ENCODE measurements at places on chromosomes 12 and 14. TPM values are rescaled to one million over a fixed set of nuclear protein-coding genes. Genes with fewer than 3 reads are reported as not detected.

- DNase-seq, result no peak
Observed at GRCh38 chr14:38224338-38224737, 16.6 kb downstream of the SSTR1 start.

- no peak for DNase-seq
Observed at GRCh38 chr12:3265406-3265805, 188.2 kb downstream of the TSPAN9 start.

DNA sequence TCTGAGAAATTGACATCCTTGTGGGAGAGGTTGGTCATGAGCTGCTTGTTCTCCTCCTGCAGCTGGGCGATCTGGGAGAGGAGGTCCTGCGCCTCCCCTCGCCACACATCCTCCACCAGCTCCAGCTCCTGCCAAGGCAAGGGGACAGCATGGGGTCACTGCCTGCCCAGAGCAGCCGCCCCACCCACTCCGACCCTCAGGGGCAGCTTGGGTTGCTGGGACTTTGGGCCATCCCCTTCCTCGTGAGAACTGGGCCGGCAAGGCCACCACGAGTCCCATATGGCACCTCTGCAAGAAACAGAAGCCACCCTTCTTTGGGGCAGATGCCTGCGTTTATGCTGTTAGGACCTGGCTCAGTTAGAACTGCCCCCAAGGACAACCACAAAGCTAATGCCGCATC is 10.0 kb downstream of the RILPL1 start:
- DNase-seq, result no peak

P2RX2 gene
- polyA plus RNA-seq, result 1.9 TPM

DNA sequence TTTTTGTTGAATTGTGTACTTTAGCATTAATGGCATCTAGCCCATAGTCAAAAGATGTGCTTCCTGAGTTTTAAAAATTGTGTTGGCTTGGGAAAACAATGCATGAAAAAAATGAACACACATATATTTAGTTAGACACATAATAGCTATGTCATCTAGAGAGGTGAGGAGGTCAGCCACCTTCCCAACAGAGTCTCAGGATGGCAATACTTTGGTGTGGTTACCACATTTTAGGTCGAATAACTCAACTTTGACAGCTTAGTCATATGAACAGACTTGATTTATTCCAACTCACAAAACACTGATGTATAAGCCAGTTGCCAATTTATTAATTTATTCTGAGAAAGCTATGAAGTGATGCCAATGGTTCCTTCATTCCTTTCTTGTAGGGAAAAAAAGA is 114.0 kb downstream of the ETNK1 start:
- no peak for DNase-seq

DNA sequence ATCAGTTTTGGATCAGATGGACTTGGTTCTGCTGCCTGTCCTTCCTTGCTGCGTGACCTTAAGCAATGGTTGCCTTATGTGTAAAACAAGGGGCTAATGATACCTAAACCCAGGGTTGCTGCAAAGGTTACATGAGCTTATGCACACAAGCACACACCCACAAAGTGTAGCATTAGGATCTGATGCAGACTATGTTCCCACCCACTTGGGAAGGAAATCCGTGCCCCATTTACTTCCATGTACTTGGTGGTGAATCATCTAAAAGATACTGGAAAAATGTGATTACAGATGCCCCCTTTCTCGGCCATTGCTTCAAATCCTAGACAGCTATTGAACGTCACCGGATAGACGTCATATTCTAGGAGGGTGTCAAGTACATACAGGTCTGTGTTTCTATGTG is 87.1 kb downstream of the PRKCH start:
- no peak for DNase-seq

GRCh38 chr14:61377749-61378148 is 56.4 kb downstream of the PRKCH start:
- DNase-seq, result no peak

FMNL3 gene
- 35.7 TPM for polyA plus RNA-seq

- no peak for DNase-seq
Observed at GRCh38 chr12:99381992-99382391, 265.6 kb upstream of the GARIN6 start.

GRCh38 chr12:49540229-49541139 is 1.7 kb downstream of the KCNH3 start:
- DNase-seq, result no peak

DNA sequence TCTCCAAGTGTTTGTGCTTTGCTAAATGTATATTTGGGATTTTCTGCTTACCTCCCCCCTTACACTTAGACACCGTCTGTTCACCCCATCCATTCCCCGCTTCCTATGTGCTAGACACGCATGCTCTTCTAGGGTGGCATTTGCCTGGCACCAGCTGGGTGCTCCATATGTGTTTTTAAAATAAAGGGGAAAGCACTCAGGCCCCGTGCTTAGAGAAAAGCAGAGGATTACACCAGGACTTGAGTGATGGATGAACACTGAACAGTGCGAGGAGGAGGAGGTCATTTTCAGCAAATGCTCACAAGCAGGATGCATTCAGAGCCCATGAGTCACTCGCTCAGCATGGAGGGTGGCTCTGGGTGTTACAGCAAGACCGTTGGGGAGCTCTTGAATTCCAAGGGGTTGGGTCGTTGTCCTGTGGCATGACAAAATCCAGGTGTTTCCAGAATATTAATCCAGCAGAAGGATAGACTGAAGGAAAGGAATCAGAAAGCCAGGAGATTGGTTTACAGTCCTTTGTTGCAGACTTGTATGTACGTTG is 2.9 kb upstream of the BDKRB1 start:
- DNase-seq, result no peak

- DNase-seq, result no peak
Observed at GRCh38 chr14:54138354-54139038, 181.9 kb upstream of the BMP4 start.

GRCh38 chr12:116551952-116552772 is 7.0 kb upstream of the MAP1LC3B2 start:
- no peak for DNase-seq

- no peak for DNase-seq
Observed at GRCh38 chr14:81303258-81303935, 82.6 kb upstream of the GTF2A1 start.

DNA sequence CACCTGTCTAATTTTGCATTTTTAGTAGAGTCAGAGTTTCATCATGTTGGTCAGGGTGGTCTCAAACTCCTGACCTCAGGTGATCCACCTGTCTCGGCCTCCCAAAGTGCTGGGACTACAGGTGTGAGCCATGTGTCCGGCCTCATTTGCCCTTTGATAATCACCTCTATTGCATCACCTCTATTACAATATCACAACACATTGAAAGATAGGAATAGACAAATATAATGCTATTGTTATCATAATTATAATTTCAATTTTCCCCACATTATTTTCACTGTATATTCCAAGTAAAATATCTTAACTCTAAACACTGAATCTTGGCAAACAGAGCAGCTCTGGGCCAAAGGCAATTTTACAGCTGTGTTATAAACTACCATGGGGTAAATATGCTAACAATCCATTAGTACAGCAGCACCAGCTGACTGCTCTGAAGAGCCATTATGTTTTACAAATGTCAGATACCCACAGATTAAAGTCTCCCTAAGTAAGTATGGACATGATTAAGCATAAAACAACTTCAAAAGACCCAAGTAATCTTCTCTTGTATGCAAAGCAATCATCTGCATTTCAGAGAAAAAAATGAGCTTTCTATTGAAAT is 173.2 kb downstream of the MED13L start:
- DNase-seq, result no peak

DNA sequence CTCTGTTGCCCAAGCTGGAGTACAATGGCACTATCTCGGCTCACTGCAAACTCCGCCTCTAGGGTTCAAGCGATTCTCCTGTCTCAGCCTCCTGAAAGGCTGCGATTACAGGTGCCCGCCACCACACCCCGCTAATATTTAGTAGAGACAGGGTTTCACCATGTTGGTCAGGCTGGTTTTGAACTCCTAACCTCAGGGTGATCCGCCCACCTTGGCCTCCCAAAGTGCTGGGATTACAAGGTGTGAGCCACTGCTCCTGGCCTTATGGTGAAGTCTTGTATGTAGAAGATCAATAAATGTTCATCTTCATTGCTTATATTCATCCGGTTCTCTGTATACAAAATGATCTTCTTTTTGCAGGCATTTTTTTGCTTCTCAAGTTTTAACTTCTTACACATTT is 47.8 kb downstream of the MDM2 start:
- DNase-seq, result no peak

MSI1 gene
- polyA plus RNA-seq, result 27.3 TPM

- DNase-seq, result no peak
Observed at GRCh38 chr14:81942071-81942470, 408.4 kb upstream of the SEL1L start.

GRCh38 chr14:64201921-64202545 is 92.1 kb downstream of the ESR2 start:
- no peak for DNase-seq

GRCh38 chr12:24705741-24706358 is 243.1 kb downstream of the BCAT1 start:
- no peak for DNase-seq

DNA sequence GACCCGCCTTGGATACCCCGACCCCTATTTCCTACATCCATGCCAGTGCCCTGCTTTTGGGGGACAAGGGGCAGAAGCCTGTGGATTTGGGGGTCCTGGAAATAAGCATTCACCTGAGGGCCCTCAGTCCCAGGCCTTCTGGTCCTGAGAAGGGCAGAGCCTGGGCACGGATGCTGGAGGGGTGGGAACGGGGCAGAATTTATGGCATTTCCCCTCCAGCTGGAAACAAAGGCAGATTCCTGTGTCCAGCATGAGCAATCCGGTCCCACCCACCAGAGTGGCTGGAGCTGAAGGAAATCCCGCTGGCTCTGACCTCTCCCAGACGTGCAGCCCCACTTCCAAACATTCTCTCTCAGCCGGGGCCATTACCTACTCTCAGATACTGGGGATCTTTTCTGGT is 9.3 kb downstream of the ANKRD33 start:
- no peak for DNase-seq
